ENCODE measurements at places on chromosomes 11 and 22.

DNA sequence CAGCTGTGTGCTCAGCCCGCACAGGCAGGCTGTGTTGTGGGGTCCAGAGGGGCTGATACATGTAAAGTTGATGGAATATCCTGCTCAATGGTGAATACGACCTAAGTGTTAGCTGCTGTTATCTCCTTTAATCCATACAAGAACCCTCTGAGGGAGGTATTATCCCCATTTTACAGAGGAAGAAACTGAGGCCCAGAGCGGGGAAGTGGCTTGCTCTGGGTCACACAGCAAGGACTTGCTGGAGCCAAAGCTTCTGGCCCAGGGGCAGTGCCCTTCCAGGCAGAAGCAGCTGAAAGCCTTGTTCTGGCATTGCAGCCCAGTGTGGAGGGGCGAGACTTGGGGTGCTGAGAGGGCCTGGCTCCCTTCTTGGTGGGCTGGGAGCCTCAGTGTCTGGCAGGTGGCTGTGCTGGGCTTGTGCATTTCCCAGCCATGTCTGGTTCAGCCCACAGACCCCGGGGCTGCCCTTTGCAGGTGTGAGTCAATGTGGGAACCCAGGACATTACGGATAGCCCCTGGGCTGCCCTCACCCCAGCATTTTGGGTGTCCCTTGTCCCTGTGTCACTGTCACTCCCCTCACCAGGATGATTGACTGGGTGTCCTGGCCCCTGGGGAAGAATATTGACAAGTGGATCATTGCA, 10.4 kb downstream of the USP35 start:
- peaks cover 34% of the 10 kb centered on the region for H3K36me3 ChIP-seq
- no peaks in the 10 kb centered on the region for H3K27me3 ChIP-seq
- no peak overlapping the region for H3K4me3 ChIP-seq
- peaks cover 3% of the 10 kb centered on the region for H3K4me1 ChIP-seq

- H3K4me3 ChIP-seq, result no peak overlapping the region
- no peaks in the 10 kb centered on the region for H3K36me3 ChIP-seq
- no peak overlapping the region for H3K27ac ChIP-seq
- no peaks in the 10 kb centered on the region for H3K27me3 ChIP-seq
These were observed 79.1 kb downstream of the TBC1D22A start for GRCh38 chr22:46841522-46841921.

GRCh38 chr11:87878373-87878825, 296.8 kb downstream of the RAB38 start:
- DNase-seq, result no peak
- H3K4me1 ChIP-seq, result no peaks in the 10 kb centered on the region
- no peak overlapping the region for H3K27ac ChIP-seq
- no peaks in the 10 kb centered on the region for H3K36me3 ChIP-seq
- no peak overlapping the region for H3K4me3 ChIP-seq

GRCh38 chr11:72244060-72244360, at the start of gene PHOX2A:
Gene PHOX2A (minus strand): TSS chr11:72244176. CDS start chr11:72244004, 172 bp downstream.
- peaks cover 4% of the 10 kb centered on the region for H3K4me1 ChIP-seq
- H3K27ac ChIP-seq, result no peak within 1 kb of the TSS
- H3K27me3 ChIP-seq, result peaks cover 68% of the 10 kb centered on the region
- no peak within 1 kb of the TSS for H3K4me3 ChIP-seq
- no peaks in the 10 kb centered on the region for H3K36me3 ChIP-seq

- no peaks in the 10 kb centered on the region for H3K4me1 ChIP-seq
- H3K27me3 ChIP-seq, result no peaks in the 10 kb centered on the region
- H3K4me3 ChIP-seq, result no peak overlapping the region
These were observed 54.6 kb downstream of the CHRDL2 start for GRCh38 chr11:74676596-74676995.

DNA sequence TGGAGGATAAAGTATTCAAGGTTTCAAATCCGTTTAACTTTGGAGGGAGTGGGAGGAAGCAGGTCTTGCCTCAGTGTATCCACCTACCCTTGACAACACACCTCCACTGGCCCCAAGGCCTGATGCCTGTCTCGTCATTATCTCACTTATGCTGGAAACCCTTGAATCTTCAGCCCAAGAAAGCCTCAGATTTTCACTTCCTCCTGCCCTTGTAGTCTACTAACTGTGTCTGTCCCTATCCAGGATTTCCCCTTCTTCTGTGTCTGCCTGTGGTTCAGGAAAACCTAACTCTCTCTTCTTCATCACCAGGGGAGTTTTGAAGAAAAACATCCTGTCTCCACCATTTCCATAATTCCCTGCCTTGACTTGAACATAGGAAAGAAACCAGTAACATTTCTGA, 56.1 kb downstream of the SYT9 start:
- H3K36me3 ChIP-seq, result no peaks in the 10 kb centered on the region
- DNase-seq, result no peak
- no peak overlapping the region for H3K27ac ChIP-seq
- H3K4me3 ChIP-seq, result no peak overlapping the region

- H3K4me3 ChIP-seq, result peak overlapping the region; percentile 97
- no peaks in the 10 kb centered on the region for H3K36me3 ChIP-seq
- no peaks in the 10 kb centered on the region for H3K27me3 ChIP-seq
- no peak for DNase-seq
These were observed 461 bp upstream of the EED start for GRCh38 chr11:86244063-86244521.
